ENCODE measurements at places on chromosomes 1 and 21.

- no peak for DNase-seq
Observed at GRCh38 chr1:38242506-38242905, 195.9 kb upstream of the POU3F1 start.

- no peak for DNase-seq
Observed at GRCh38 chr1:219534991-219535390, 77.9 kb downstream of the ZC3H11B start.

DNA sequence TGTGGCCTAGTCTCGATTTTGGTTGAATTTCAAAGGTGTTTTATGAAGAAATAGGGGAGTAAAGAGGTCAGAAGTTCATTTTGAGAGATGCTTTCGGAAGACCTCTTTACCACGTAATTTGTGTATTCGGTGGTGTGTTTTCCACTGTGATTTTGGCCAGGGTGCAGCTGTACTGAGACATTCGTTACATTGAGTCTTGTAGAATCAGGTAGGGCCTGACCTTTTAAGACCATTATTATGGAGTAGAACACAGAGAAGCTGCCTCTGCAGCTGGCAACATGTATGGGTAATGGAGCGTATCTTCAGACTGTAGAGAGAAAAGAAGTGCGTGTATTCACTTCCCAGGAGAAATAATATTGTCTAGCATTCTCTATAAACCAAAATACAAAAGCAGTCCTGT is 326.5 kb downstream of the PDE4B start:
- DNase-seq, result no peak

DNA sequence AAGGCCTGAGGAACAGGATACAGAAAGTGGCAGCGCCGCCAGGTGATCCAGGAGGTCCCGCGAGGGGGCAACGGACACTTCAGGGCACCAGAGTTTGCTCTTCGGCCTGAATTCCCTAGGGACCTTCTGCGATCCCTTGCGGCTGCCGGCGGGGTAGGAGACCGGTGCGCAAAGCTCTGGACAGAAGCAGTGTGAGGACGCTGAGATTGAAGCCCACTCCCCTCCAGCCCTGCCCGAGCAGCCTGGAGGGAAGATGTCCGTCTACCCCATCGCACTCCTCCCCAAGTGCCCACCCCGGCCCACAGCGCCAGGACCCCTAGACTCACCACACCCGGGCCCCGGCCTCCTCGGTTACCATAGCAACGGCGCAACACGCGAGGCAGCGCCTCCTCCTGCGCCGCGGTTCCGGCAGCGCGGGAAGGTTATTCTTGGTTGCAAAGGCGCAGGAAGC is at the start of gene ANKRD45:
TSS of gene ANKRD45 (minus strand) at position 361 of the 451 bp plus-strand sequence. CDS start 10,433 bp downstream, outside the sequence.
- DNase-seq, result no peak

DNA sequence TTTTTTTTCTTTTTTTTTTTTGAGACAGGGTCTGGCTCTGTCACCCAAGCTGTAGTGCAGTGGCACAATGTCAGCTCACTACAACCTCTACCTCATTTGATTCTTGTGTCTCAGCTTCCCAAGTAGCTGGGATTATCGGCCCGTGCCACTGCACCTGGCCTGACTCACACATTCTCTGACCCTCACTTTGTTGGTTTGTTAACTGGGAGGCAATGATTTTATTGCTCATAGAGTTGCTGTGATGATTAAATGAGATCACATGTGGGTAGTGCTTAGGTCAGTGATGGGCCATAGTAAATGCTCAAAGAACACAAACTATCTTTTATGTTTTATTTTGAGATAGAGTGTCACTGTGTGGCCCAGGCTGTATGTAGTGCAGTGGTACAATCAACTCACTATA is 47.3 kb upstream of the SSBP3 start:
- DNase-seq, result no peak

DNA sequence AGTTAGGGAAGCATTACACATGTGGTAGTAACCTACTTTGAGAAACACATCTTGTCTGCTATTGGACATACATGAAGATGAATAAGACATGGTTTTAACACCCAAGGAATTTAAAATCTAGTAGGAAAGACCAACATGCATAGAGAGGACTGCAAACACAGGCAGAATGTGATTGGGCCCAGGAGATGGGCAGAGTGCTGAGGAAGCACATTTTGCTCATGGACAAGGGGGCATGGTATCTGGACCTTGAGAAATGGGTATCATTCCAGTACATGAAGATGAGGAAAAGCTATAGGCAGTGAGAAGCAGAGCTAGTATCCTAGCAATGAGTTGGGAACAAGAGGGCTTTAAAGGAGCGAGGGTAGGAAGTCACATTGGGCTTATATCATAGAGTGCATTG is 142.7 kb downstream of the SPATA46 start:
- DNase-seq, result no peak

GRCh38 chr1:11538886-11539285 is 59.9 kb downstream of the DISP3 start:
- DNase-seq, result no peak

DNA sequence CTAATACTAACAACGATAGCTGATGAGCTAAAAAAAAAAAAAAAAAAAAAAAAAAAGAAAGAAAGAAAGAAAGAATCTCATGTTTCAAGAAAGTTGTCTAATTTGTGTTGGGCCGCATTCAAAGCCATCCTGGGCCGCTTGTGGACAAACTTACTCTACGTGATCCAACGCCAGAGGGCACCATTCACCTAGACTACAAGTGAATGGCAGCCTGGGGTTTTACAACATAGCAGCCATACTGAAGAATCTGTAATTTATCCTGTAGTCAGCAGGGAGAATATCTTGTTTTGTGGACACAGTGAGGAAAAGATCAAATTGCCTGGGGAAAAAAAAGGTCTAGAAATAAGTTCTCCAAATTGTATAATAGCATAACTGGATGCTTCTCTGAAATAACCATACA is 47.0 kb downstream of the CYP2J2 start:
- peak; percentile 7 for DNase-seq

DNA sequence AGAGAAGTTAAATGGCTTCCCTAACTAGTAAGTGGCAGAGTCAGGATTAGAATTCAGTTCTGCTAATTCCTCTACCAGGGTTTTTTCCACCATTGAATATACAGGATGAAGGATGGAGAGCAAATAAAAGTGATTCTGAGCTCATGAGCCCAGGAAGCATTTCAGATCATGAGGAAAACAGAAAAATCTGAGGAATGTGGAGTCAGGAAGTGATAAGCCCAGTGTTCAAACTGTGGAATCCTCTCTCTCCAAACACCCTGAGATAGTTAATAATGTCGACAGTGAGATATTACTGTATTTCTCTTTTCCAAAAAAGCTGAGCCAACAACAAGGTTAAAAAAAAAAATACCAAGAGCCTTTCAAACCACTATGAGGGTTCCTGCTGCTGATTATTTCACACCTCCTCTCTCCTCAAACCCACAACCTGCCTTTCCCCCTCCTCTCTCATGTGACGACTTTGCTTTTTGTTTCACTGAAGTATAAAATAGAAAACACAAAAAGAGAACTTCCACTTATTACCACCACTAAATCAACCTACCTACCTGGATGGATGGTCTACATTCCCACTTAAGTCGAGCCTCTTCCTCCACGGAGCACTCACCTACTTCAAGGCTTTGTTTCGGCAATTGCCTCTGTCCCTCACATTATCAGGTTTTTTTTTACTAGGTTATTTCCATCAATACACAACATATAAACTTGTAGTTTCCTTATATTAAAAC is 8.9 kb downstream of the SLAMF1 start:
- no peak for DNase-seq

- DNase-seq, result no peak
Observed at GRCh38 chr1:152145769-152146168, 13.3 kb downstream of the RPTN start.

DNA sequence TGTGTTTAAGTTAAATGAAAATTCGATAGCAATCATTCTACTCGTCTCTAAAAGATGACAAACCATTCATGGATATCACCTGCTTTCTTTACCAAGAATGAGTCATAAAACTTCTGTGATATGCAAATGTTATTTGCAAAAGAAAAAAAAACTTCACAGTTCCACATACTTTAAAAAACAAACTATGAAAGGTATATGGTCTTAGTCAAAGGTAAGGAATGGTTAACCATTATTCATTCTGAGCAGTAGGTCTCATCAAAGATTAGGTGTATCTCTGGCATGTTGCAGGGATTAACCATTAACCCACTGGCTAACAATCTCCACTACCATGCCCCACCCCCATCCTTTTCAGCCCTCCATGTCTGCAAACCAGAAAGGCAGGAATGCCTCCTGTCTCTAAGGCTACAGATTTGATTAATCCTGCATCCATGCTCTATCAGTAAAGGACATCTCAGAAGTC is 44.4 kb downstream of the PTPN14 start:
- no peak for DNase-seq

DNA sequence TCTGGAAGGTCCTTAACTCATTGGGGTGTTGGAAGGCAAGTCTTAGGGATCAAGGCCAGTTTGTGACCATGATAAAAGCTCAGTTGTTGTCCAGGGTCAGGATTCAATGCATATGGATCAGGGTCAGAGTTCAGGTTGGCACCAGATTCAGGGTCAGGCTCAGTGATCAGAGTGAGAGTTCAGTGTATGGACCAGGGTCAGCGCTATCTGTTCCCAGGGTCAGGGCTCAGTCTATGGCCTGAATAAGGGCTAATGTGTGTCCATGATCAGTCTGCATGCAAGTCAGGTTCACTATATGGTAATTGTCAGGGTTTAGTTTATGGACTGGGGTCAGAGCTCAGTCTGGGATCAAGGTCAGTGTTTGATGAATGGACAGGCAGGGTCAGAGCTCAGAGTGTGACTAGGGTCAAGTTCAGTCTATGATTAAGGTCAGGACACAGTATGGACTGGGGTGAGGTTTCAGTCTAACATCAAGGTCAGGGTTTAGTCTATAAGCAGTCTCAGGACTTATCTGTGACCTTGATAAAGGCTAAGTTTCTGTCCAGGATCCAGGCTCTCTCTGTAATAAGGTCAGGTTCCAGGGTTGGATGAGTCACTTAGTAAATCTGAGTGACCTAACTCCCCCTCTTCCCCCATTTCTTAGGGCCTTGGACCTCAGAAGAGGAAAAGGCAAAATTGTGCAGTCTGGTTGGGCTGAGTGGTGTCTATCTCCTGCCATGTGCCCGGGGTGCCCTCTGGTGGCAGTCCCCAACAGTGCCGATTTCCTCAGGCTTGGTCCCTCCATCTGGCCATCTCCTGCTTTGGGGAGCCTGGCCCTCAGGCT is 23.8 kb downstream of the KNCN start:
- peak; percentile 64 for DNase-seq

DNA sequence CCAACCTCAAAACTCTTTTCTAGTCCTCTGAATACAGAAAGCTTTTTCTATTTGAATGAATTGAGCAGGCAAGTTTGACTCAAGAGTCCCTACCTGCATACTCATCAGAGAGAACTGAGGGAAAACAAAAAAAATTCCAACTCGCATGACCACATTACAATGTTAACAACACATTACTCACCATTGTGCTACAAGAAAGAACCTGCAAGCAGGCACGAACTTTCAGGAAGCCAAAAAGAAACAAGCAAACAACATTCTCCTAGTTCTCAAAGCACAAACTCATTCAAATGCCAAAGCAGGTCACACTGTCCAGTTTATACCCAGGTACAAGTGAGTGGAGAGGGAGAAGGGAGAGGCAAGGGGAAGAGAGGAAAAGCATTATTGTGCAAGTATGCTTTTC is 14.6 kb downstream of the OTUD7B start:
- DNase-seq, result no peak

DNA sequence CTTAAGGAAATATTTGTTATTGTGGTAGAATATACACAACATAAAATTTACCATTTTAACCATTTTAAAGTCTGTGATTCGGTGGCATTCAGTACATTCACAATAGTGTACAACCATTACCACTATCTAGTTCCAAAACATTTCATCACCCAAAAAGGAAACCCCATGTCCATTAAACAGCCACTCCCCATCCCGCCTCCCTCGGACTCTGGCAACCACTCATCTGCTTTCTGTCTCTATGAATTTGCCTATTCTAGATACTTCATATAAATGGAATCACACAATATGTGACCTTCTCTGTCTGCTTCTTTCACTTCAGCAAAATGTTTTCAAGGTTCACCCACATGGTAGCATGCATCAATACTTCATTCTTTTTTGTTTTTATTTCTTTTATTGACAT is 51.3 kb downstream of the PTP4A2 start:
- no peak for DNase-seq

GRCh38 chr1:54408147-54409066 is 2.2 kb upstream of the SSBP3 start:
- no peak for DNase-seq

GRCh38 chr1:35298464-35298863 is 30.0 kb downstream of the ZMYM4 start:
- DNase-seq, result no peak

Measured in T-helper 9 cell (primary cell).